ENCODE measurements at places on chromosomes 6 and 20.

DNA sequence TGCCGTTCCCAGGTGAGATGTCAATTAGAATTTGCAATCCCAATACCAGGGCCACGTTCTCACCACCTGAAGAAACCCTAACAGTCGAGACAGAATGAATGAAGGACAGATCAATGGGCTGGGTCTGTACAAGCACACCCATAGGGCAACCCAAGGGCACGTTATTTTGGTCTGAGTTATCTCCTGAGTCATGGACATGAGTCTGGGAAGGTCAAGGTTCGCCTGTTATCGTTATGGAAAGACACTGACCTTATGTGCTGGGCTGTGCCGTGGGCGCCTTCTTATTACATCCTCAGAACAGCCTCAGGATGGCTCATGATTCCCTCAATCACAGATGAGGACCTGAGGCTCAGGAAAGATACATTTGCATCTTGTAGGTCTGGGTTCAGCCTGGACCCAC is 175.0 kb upstream of the SULF2 start:
- no peak for DNase-seq

GRCh38 chr6:70150521-70150920 is 152.4 kb downstream of the COL9A1 start:
- DNase-seq, result no peak

DNA sequence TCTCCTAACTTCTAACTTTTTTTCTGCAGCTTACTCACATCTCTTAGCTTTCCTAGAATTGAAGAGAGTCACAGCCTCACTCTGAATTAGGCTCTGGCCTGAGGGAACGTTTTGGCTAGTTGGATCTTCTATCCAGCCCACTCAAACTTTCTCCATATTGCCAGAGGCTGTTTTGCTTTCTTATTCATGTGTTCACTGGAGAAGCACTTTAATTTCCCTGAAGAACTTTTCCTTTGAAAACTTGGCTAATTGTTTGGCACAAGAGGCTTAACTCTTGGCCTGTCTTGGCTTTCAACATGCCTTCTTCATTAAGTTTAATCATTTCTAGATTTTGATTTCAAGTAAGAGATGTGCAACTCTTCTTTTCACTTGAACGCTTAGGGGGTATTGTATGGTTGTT is 138.2 kb upstream of the PLCB4 start:
- DNase-seq, result no peak

GRCh38 chr6:129895692-129896091 is 34.6 kb upstream of the TMEM244 start:
- no peak for DNase-seq

GRCh38 chr6:43788301-43788700 is 18.3 kb downstream of the VEGFA start:
- no peak for DNase-seq

All from posterior cingulate gyrus (tissue), 11 donors.